ENCODE measurements at places on chromosomes 16 and 17.

DNA sequence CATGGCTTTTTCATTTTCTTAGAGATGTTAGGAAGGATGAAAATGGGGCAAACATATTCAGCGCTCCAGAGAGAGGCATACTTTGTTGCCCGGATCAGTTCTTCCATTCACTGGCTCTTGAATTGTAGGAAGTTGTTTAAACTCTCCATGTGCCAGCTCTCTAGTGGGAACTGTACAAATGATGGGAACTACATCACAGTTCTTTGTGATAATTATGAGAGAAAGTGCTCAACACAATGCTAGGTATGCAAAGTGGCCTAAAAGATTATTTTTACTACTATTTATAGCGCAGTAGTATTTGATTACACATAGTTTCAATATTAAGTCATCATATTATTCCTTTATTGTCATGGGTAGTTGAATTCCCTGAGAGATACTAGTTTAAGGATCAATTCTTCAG, 268.5 kb downstream of the RBFOX1 start:
- DNase-seq: no peak

- peak; percentile 84 for DNase-seq
These were observed at the start of gene ZNF821 for GRCh38 chr16:71883849-71884638. ZNF821 (minus strand) TSS chr16:71884182; CDS start chr16:71879946, 4,236 bp downstream.

DNA sequence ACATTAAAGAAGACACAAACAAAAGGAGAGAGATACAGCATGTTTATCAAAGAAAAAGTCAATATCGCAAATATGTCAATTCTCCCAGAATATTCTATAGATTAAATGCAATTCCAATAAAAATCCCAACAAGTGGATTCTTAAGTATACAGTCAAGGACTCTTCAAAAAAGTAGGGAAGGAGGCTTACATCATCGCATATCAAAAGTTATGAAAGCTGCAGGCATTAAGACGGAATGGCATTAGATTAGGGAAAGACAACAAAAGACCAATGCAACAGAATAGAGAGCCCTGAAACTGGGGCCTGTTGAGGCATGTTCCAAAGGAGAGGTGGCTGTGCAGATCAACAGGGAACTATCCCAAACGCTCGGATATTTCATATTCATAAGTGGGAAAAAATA, 76.0 kb downstream of the MARCHF10 start:
- DNase-seq: no peak

GRCh38 chr17:47117386-47117785, 71.7 kb downstream of the CDC27 start:
- DNase-seq: no peak

GRCh38 chr16:72847187-72848027, 200.5 kb downstream of the ZFHX3 start:
- DNase-seq: peak; percentile 31

- DNase-seq: no peak
These were observed 78.8 kb upstream of the ANKFN1 start for GRCh38 chr17:56074361-56074890.

DNA sequence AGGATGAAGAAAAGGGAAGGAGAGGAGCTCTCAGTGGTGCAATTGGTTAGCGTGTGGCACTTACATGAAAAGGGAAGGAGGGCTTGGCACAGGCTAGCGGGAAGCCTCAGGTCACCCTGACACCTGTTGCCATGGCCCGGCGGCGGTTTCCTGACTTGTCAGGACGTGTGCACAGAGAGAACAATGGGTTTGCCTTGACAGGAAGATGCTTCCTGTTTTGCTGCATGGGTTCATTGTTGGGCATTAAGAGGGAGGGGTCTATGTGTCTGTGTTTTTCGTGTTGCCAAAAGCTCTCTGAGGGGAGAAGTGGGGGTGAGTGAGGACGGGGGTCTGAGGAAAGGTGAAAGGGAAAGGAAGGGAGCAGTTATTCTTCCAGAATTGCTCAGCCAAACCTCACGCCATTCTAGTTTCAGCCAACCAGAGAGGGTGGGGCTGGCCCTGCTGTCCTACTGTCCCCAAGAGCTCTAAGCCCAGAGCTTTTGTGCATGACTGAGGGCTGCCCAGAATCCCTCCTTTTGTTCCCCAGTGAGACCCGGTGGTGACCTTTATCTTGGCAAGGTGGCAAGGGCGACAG, 17.1 kb upstream of the CCR7 start:
- DNase-seq: no peak

- no peak for DNase-seq
These were observed 83.7 kb upstream of the CRHR1 start for GRCh38 chr17:45700171-45701090.

- DNase-seq: no peak
These were observed 18.3 kb upstream of the TNFRSF13B start for GRCh38 chr17:16989953-16990860.

DNA sequence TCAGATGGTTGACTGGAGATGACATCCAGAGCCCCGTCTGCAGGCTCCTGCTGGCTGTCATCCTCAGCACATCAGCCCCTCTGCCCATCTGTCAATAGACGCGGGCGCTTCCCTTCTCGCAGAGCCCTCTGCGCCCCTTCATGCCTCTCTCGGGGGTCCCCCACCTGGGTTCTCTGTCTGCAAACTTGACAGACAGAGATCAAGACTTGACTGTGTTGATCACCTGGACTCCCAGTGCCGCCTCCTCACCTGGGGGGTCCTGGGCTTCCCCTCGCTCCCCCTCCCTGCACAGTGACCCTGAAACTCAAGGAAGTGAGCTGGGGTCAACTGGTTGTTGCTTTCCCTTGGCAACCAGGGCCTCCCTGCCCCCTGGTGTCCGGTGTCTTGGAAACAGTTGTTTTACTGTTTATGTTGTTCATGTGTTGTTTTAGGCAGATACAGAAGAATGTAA, 31.9 kb downstream of the RNF213 start:
- no peak for DNase-seq
